ENCODE measurements at places on chromosomes 16 and 17.

- DNase-seq: no peak
Measured at GRCh38 chr17:15742051-15742795, 10.1 kb downstream of the TBC1D26 start.

GRCh38 chr16:817001-817906 lies 16.7 kb upstream of the GNG13 start:
- DNase-seq: no peak

GRCh38 chr16:52549011-52549692 lies 2.2 kb upstream of the TOX3 start:
- DNase-seq: no peak

- DNase-seq: no peak
Measured at GRCh38 chr16:52874042-52874441, 178.7 kb downstream of the CHD9NB start.

DNA sequence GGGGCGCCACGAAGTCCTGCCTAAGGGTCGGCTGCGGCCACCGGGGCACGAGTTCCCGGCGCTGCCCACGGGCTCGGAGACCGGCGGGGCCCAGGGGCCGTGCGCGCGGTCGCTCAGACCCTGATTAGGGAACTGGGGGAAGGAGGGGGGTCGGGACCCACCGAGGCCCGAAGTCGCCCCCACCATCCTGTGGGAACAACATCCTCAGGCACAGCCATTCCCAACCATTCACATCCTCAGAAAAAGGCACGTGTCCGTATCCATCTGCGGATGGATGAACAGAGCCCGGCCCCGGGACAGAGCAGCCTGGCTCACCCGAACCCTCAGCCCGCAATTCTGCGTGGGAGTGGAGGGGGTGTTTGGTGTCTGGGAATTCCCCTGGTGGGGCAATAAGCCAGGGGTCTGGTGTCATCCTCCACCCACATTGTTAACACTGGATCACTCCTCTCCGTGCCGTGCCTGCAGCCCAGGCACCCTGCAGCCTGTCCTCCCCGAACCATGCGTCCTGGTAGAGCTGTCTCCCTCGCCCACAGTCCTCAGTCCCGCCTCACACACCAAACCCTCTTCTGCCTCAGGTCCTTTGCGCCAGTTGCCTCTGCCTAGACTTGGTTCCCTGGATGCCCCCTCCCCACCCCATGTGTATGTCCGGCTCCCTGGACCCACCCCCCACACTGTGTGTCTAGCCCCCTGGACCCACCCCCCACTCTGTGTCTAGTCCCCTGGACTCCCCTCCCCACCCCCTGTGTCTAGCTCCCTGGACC lies 789 bp upstream of the CCDC57 start:
- DNase-seq: peak; percentile 53

- no peak for DNase-seq
Measured at GRCh38 chr17:8117980-8118768, at the start of gene ALOXE3. Gene ALOXE3 (minus strand): TSS chr17:8118514. CDS start chr17:8117990, 524 bp downstream.

DNA sequence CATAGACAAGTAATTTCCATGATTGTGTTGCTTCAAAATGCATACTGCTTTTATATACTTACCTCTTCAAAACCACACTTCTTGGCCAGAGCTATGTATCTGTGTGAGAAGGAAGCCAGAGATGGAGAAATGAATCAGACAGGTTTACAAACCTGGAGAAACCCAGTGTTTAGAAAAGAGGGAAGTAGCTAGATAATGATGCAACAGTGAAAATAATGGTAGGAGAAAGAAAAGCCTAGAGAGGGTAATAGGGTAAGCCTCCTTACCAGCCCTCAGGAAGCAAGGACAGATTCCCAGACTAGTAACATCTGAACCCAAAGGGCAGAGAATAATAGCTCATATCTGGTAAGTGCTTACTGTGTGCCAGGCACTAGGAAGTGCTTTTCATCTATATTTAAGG lies 250.3 kb upstream of the CDH11 start:
- DNase-seq: no peak

DNA sequence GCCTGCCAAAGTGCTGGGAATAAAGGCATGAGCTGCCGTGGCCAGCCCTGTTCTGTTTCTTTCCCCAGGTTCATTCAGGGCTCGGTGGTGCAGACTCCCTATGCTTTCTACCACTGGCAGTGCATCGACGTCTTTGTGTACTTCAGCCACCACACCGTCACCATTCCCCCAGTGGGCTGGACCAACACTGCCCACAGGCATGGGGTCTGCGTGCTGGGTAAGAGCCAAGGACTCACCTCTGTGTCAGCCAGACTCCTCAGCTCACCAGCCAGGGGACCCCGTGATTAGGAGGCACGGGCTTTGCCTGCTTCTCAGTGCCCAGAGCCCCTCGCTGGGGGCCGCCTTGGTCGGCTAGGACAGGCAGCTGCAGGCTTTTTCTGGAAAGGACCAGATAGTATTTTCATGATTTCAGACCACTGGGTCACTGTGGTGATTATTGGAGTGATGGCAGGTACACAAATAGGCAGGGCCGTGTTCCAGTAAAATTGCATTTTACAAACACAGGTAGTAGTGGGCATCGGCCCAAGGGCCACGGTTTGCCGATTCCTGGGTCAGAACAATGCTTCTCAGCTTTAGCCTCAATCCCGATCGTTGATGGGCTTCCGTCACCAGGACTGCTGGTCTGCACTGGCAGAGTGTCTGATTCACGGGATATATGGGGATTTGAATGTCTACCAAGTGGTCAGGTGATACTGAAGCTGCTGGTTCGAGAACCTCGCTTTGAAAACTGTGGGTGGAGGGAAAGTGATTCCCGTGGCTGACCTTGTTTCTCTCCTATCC lies 5.0 kb downstream of the ENGASE start:
- DNase-seq: no peak

DNA sequence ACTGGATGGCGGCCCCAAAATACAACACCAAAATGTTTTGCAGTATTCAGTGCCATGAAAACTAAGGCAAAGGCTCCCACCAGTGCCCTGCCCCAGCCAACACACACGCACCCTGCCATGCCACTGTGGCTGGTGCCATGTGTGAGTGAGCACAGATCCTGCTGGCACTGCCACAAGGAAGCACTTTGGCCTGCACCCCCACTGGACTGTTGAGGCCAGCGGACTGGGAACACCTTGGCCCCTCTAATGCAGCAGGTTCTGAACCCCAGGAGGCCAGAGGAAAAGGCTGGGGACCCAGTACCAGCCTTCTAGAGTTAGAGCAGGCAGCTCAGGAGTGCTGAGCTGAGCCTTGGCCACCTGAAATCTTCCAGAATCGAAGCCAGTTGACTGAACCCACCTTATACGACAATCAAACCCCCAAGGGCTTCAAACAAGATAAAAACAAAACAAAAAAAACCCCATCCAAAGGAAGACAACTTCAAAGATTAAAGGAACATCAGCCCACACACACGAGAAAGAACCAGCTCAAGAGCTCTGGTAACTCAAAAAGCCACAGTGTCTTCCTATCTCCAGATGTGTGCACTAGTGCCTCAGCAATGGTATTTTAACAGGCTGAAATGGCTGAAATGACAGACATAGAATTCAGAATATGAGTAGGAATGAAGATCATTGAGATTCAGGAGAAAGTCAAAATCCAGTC lies 21.5 kb downstream of the NLRP1 start:
- no peak for DNase-seq

DNA sequence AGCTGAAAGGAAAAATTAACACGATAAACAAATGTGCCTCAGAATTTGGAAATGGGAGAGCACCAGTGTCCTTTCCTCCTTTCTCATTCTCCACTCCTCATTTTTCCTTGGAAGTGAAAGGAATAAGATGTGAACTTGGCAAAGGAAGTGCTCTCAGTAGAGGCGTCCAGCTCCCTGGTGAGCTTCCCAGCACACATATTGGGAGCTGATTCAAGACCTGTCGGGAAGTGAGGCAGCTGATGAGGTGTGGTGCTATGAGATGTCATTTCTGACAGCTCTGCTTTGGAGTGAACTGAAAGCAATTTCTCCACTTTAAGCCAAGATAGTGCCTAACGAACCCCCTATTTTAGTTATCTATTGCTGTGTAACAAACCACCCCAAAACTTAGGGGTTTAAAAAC lies 238.5 kb upstream of the IRX3 start:
- no peak for DNase-seq

DNA sequence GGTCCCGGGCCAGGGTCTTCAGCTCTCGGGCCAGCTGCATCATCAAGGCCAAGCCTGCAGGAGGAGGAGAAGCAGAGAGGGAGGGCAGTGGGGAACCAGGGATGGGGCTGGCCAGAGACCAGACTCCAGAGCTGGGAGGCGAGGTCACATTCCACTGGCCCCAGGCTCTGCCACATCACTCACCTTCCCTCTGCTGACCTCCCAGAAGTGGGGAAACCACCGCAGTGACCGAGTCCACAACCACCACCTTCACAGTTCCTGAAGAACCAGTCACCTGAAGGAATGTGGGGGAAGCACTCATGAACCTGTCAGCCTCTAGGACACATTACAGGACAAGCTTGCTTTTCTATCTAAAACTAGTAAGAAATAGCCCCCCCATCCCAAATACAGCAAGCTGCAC lies 16.4 kb downstream of the RAD51D start:
- no peak for DNase-seq

- DNase-seq: no peak
Measured at GRCh38 chr16:69276148-69277115, 34.7 kb upstream of the VPS4A start.

GRCh38 chr17:13055131-13055530 lies 37.3 kb upstream of the ELAC2 start:
- no peak for DNase-seq

- no peak for DNase-seq
Measured at GRCh38 chr17:28524476-28525424, 18.6 kb downstream of the FOXN1 start.

Data from activated T-cell treated with anti-CD3 and anti-CD28 coated beads for 48 hours (primary cell).